Astrocyte of the spinal cord (primary cell): ENCODE measurements at places on chromosomes 5 and 9.

DNA sequence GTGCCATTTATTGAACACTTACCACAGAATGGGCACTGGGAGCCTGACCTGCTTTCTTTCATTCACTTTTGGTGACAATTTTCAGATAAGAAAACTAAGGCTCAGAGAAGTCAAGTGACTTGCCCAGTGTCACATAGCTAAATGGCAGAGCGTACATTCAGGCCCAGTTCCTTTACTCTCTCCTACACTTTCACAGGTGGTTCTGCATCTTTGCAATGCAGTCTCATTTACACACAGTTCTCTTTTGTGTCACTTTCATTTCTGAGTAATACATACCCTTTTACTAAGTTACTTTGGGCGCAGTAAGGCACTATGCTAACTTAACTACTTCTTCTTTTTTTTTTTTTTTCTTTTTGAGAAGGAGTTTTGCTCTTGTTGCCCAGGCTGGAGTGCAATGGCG lies 8.3 kb downstream of the NFIL3 start:
- DNase-seq = no peak

DNA sequence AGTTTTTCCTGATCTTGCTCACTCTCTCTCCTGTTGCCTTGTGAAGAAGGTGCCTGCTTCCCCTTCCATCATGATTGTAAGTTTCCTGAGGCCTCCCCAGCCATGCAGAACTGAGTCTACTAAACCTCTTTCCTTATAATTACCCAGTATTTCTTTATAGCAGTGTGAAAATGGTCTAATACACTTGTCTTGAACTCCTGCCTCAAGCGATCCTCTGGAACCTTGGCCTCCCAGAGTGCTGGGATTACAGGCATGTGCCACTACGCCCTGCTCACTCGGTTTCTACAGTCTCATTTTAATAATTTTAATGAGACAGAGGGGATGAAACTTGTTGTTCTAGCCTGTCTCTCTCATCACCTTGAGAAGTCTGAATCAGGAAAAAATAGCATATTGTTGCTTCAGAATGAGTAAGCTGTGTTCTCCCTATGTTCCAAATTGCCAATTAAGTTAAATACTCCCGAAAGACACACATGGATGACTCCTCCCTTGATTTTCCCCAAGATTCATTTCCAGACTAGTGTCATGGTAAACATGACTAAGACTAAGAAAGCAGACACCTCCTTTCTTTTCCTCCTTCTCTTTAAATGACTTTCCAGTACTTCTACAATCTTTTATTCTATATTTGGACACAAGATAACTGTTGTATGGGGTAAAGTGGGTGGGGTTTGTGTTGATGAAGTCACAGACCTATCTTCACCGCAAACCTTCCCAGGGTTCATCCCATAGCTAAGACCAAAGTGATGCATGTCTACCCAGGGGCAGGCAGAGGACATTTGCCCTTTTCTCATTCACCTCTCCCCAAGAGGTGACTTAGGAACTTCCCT lies 7.8 kb upstream of the DNAJC18 start:
- peak; percentile 17 for DNase-seq

GRCh38 chr9:112532427-112532826 lies 45.8 kb downstream of the KIAA1958 start:
- peak; percentile 35 for DNase-seq

GRCh38 chr5:149836451-149837139 lies 106.5 kb downstream of the PPARGC1B start:
- DNase-seq = no peak

GRCh38 chr5:140609126-140609525 lies 23.8 kb downstream of the CD14 start:
- no peak for DNase-seq

DNA sequence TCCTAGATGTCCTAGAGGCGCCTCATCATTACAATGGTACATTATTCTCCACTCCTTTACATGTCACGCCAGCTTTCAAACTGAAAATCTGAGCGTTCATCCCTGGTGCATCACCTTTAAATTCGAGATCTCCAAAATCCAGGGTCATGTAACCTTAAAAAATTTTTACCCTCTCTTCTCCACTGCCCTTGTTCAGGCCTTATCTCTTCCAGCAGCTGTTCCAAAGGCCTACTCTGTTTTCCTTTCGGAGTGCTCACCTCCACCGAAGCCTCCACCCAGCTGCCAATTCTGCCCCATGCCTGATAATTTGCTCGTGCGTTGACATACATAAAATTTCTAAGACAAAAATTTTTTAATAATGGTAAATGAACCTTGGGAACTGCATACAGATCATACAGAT lies 950 bp upstream of the MSH3 start:
- DNase-seq = no peak

- peak; percentile 10 for DNase-seq
Measured at GRCh38 chr5:77239126-77239741, 28.8 kb downstream of the PDE8B start.

DNA sequence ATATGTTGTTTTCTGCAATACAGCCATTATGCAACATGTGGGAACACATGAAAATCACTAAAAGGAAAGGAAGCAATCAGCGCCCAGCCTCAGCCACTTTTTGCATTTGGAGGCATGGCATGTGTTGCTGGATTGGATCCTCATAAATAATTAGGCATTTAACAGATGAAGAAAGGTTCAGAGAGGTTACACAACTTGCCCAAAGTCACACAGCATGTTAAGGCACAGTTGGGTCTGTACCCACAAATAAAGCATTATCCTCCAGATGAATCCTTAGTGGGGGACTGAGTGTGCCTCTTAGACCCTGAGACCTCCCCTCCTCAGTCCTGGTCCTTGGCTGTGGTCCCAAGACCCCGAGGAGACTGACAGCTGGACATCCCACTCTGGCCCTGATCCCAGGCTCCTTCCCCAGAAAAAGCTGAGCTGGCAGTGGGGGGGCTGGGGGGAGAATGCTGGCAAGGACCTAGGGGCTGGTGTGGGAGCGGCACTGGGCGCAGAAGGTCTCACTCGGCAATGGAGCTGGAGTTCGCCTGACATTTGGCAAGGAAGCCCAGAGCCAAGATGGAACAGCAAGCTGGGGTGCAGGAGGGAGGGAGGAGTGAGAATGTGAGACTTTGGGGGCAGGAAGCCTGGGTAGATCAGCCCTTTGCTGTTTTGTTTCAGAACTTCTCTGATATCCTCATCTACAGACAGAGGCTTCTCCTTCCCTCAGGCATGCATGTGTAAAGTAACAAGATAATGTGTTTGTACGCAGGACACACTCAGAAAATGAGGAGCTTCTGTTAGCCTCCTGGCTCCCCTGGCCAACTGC lies 6.9 kb upstream of the AKNA start:
- DNase-seq = no peak

GRCh38 chr5:133696782-133697507 lies 84.6 kb upstream of the FSTL4 start:
- no peak for DNase-seq

GRCh38 chr9:137428841-137429545 lies 5.8 kb downstream of the NOXA1 start:
- no peak for DNase-seq

GRCh38 chr9:77163884-77164283 lies 13.4 kb upstream of the VPS13A start:
- no peak for DNase-seq
